Jurkat, Clone E6-1 (cell line): ENCODE measurements at places on chromosomes 7 and 10.

GRCh38 chr10:49297818-49298670, 926 bp upstream of the C10orf71 start:
- DNase-seq = no peak

GRCh38 chr7:42770114-42770513, 141.8 kb downstream of the C7orf25 start:
- no peak for DNase-seq

DNA sequence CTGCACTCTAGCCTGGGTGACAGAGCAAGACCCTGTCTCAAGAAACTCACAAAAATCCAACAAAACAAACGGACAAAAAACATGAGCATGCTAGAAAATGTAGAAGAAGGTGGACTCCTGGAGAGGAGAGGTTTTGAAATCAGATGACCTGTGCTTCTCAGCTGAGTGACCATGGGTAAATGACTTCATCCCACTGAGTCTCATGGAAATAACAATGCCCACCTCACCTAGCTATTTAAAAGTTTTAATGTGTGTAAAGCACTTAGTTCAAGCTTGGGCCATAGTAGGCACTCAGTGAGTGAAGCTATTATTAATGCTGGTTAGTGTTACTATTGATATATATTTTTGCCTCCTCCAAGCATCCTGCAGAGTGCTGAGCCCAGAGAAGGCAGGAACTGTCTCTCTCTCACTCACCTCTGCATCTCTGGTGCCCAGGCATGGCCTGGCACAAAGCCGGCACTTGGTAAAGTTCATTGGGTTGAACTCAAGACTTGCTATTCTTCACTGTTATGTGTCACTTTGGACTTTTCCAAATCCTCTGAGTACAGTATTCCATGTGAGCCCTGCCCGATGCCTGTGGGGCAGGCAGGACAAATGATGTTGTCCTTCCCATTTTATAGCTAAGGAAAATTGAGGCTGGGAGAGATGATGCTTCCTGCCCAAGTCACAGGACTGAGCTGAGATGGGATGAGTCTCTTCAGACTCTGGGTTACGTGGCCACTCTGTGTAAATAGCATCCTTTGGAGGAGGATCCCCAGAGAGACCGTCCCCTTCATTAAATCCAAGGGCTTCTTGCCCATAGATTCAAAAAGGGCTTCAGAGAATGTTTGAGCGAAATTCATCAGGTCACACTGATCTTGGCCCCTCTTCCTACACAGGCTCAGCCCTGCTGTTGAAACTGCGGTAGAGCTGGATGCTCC, 81.4 kb upstream of the EMX2 start:
- DNase-seq = no peak

GRCh38 chr7:41508755-41509154, 194.1 kb downstream of the INHBA start:
- no peak for DNase-seq

- DNase-seq = peak; percentile 48
Measured at GRCh38 chr7:27199849-27200760, at the start of gene HOXA13. HOXA13 (minus strand) TSS chr7:27200091; CDS start chr7:27200077, 14 bp downstream.

DNA sequence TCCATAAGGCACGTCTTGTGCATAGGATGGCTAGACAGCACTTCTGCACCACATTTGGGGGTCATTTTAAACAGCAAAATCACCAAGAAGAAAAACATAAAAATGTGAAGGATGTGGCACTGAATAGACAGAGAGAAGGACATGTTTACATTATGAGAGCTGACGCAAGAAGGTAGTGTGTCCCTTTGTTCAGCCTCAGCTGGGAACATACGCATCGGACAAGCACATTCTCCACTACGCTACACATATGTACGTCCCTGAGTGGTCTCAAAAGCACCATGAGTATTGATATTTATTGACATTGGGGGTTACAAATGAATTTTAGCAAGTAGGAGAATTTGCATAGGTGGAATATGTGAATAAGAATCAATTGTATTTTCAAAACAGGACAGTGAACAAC, 20.2 kb downstream of the DDC start:
- DNase-seq = no peak

DNA sequence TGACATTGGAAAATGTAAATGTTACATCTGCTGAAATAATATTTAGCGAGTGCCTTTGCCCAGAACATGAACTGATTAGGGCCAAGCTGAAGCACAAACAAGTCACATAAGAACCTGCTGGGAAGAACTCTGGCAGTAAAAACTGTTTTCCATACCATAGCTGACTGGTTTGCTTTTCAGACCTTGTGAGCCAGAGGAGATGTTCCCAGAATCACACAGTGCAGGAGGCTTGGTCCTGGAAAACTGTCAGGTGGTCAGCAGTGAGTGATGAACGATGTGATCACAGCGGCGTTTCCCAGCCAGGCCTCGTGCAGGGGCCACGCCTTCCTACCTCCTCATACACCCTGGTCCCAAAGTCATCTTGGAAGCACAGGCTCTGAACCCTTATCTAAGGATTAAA, 164.2 kb upstream of the EEPD1 start:
- DNase-seq = no peak

GRCh38 chr7:156948361-156948760, 1.2 kb upstream of the NOM1 start:
- DNase-seq = no peak

DNA sequence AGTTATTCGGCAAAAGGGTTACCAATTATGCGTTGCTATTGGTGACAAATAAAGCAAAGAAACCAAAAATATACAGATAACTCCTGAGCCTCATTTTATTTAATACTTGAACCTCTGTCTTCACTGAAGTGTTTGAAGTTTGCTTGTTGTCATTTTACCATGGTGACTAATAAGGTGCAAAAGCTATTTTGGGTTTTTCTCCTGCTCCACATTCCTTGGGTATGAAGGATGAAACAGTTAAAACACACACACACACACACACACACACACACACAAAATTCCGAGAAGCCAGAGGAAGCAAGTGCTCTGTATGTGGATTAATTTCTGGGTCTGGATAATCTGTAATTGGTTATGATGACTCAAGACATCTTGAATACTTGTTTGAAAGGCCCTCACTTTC, 246.5 kb downstream of the COBL start:
- DNase-seq = no peak

DNA sequence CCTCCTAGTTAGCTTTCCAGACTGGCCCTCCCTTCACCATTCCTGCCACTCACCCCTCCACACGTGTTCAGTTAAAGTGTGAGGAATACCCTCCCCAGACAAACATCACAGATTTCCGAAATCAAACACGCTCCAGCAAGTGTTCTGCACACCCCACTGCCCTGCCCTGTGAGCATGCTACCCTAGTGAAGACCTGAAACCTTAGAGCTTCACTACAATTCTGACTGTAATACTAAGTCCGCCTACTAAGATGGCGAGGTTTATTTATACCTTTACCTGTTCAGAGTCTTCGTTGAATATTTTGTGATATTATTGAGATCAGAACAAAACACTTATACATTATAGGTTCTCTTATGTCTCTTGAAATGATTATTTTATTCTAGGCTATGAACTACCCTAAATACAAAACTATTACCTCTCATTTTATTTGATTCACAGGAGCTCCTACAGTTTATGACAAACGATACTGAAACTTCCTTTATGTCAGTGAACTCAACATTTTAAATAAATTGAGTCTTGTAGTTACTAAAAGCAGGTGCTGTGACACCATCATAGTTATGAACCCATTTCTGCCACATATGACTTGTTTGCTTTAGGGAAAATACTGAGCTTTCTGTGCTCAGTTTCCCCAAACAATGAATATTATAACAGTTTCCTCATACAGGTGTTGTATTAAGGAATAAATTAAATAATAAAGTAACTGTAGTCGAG, 8.6 kb downstream of the SCIN start:
- DNase-seq = no peak

- peak; percentile 17 for DNase-seq
Measured at GRCh38 chr10:102994531-102995295, 76.6 kb downstream of the CNNM2 start.

DNA sequence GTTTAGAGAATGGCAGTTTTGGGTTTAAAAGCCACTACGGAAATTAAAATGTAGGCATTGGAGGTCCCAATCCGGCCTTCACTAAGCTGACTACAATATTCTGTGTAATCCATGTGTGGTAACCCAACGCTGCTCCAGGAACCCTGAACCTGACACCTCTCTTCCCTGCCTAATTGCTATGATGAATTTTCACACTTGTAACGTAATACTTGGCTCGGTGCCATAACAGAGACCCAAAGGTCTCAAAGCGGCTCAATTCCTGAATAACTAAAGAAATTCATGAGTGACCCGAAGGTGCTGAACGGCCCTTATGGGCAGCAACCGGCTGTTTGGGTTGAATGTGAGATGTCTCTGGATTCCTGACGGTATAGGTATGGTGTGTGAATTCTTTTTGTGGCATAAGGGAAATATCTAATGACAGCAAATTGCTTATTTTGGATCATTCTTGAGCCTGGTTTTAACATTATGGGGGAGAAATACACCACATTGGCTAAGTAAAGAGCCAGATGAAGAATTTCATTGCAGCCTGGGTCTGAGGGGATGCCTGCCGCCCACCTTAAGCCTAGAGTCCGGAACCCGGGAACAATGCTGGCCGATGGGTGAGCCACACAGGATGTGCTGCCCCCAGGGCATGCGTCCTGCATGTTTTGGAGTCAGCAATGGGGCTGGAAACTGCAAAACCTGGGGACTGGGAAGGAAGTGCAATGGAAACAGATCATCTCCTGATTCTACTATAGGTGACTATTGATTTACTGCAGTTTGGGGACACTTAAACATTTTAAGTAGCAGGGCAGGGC, 69.7 kb upstream of the FZD8 start:
- no peak for DNase-seq

GRCh38 chr10:95660283-95660682, 3.8 kb upstream of the ALDH18A1 start:
- DNase-seq = no peak

DNA sequence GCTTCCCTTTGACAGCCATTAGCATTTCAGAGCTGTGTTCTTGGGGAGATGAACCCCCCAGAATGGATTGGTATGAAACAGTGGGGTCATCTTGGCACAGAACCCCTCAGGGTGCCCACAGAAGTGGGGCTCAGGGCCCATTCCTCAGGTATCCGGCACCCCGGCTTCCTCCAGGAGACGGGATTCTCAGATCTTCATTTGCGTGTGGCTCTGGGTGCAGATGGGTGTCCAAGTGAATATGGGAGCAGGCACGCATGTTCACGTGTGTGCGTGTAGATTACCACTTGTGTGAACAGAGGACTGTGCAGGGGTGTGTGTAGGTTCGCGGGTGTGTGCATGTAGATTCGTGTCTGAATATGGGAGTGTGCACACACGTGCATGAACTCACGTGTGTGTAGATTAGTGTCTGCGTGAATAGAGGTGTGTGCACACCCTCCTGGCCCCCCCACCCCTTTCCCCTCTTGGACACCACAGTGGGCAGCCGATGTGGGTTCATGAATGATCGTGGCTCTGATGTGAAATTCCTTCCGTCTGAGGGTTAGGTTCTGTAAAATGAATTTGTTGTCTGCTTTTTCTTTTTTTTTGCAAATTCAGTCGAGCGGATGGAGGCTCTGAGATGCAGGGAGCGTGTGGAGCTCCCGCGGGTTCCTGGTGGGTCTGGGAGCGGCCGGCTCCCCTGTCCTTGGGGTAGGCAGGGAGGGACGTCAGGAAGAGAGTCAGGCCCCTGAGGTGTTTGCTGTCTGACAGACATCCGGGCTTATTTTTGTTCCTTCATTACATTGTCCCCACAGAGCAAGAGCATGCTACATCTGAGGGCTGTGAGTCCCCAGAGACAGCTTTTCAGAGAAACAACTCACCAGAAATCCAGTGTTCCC, 7.4 kb downstream of the ELFN1 start:
- DNase-seq = no peak

DNA sequence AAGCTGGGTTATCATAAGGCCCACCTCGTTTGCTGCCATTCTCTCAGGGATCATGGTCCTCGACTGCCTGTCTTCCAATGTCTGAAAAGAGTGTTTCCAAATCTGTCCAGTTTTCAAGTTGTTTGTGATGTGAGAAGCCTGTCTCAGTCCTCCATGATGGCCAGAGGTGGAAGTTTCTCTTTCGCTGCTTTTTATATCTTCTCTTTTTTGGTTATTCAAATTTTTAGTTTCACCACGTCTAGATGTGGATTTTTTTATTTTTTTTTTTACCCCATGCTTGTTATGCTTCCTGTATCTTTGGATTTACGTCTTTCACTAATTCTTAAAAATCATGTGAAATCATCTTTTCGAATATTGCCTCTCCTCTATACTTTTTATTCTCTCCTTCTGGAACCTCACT, 6.1 kb upstream of the RBM33 start:
- DNase-seq = no peak

- no peak for DNase-seq
Measured at GRCh38 chr10:132255489-132256344, 52.0 kb downstream of the STK32C start.

GRCh38 chr7:2023877-2024566, 208.7 kb downstream of the MAD1L1 start:
- DNase-seq = no peak

DNA sequence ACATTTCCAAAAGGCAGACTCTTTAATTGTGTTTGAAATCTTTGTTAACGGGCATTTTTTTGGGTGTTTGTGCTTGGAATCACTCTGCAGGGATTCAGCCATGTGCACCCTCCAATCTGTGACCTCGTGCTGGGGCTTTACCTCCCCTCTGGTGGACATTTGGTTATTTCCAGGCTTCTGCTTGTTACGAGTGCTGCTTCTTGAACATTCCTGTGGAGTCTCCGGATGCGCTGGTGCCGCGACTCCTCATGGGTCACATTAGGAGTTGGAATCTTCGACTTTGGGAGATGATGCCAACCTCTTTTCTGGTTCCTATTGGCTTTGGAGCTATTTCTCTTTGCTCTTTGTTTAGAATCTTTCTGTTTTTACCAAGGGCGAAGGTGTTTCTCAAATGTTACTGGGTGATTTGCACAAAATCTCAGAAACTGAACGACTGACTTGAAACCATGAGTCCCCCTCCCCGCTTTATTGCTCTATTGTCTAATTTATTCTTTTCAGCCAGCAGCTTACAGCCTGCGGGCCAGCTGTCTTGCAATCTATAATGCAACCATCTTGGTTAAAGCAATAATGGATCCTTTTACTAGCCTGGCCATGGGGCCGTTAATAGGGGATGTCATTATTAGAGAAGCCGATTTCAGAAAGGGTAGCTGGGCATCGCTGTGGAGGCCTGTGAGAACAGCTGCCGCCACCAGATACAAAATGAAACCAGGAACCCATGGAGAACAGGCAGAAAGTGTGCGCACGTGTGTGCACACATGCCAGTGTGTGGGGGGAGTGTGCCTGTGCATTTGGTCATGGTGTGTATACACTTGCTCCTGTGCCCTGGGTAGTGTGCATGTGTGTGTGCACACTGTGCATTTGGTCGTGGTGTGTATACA, 9.9 kb upstream of the DPYSL4 start:
- no peak for DNase-seq

GRCh38 chr7:94632338-94633013, 23.5 kb downstream of the SGCE start:
- DNase-seq = no peak

DNA sequence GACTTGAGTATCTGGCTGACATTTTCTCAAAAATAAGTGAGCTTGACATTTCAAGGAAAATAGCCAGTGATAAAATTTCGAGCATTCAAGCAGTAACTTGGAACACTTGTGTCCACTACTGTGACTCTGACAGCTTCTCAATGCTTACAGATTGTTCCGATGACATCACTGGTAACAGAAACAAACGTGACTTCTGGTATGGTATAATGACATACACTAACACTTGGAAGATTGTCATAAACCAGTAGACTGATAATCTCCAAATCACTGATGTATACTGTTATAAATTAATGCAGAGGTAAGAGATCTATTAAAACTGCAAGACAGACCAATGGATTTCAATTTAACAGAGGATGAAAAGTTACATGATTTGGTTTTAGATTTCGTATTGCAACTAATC, 6.5 kb downstream of the MINDY3 start:
- no peak for DNase-seq
